ENCODE measurements at places on chromosomes 11 and 22. TPM values are rescaled to one million over a fixed set of nuclear protein-coding genes. Genes with fewer than 3 reads are reported as not detected.

MMP7 gene
- polyA plus RNA-seq = 101 TPM

DNHD1 gene
- polyA plus RNA-seq = 3.5 TPM

OR10D3 gene
- not detected for polyA plus RNA-seq

DNA sequence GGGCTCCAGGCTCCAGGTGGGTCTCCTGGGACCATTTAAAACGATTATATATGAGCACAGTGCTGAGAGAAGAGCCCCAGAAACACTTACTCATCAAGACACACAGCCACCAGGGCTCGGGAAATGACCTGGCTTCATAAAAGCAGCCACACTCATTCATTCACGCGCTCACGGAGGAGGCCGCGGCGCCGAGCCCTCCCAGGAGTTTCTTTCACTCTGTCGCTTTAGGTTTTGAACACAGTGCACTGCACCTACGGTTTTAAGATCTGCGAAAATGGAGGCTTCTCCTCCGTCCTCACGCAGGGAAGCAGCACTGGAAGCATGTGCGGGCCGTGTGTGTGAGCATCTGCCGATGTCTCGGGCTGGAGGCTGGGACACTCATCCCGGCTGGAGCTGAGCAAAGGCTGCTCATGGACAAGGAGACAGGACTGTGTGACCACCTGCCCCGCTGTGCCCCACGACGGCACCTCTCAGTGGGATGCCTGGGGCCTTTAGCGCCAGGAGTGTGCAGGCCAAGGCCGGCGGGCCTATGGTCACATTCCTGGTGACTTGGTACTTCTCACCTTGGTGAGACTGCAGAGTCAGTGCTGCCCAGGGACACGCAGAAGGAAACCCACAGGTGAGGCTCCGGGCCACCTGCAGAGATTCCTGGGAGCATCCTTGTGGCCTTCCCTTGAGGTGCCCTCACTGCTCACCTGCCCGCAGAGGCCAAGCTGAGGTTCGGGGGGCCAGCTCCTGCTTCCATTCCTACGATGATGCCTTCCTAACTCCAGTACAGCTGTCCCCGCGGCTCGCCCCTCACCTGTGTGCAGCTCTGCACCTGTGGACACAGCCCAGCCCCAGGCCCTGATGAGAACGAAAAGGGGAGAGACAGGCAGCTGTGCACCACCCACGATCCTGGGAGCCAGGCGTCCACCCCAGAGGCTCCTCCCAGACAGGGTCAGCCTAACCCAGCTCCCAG lies 872.0 kb downstream of the BRD1 start:
- peak; percentile 20 for DNase-seq

DNA sequence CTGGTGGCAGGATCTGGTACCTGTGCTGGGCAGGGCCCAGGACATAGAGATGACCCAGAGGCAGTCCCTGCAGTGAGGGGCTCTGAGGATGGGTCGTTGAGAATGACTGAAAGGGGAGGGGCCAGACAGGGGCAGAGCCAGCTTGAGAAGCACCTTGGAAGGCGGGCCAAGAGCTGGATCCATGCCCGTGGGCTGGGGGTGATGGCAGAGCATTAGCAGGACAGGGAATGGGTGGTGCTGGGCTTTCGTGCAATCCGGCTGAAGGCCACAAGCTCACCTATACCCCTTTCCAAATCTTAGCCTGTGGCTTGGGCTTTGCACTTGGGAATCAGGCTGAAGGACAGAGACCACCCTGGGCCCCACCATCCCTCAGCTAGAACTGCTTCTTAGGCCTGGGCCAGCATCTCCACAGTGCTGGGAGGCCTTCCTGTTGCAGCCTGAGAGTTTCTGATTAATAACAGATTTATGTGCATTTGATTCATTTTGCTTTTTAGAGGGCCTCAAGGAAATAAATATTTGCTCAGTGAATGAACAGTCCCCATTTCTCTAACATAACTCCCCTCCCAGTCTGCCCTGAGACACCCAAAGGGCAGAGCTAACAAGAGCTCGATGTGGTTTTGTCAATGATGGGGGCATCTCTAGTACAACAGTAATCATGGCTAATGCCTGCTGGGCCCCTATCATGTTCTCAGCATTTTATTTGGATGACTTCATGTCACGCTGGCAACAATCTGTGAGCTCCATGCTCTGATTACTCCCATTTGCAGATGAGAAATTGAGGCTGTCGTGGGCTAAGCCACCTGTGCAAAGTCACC lies 39.3 kb downstream of the RIBC2 start:
- no peak for DNase-seq
